ENCODE measurements at places on chromosomes 3 and 15. TPM values are rescaled to one million over a fixed set of nuclear protein-coding genes. Genes with fewer than 3 reads are reported as not detected.

GRCh38 chr3:193932576-193932975, 203.4 kb upstream of the HES1 start:
- no peak for DNase-seq

DNA sequence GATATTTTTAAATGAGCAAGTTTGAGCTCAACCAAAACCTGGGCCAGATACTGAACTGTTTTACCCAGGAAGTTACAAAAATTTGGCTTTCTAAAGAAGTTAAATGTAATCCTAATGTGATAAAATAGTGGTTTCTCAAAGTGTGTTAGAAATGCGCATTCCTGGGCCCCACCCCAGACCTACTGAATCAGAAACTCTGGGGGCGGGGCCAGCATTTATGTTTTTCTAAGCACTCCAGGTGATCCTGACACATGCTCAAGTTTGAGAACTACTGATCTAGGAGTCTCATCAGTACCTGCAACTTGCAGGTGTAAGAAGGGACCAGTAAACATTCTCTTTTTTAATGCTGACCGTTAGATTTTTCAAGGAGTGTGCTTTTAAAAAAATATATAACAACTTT, 190.6 kb downstream of the VPS13C start:
- no peak for DNase-seq

DNA sequence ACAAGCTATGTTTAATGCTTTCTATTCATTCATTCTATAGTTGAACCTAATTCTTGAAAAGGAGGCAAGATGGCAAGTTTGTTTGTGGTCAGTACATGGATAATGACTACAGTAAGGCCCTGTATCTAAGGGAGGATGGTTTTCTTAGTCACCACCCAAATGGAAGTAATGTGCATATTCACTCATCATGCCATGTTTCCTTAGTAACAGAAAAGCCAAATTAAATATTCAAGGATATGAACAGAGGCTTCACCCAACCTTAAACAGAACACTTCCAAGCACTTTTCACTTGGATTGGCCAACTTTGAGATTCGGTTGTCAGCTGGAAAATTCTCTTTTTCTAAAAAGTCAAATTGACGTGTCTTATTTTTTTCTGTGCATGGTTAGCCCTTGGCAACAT, 805.3 kb upstream of the LMCD1 start:
- no peak for DNase-seq

DNA sequence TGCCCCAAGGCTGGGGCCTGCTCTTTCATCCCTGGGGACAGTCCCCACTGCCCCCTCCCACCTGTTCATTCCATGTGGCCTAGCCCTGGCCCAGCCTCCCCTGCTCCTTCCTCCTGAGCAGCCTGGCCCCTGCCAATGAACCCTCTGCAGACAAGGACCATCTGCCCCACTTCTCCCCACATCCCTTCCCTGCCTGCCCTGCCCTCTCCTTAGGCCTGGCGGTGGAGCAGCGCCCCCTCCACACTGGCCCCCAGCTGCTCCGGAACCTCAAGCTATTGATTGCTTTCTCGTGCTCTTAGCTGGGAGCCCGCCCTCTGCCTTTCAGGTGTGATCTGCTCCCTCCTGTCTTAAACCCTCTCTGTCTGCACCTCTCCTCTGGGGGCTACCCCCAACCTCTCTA, 8.0 kb downstream of the PLXNA1 start:
- DNase-seq, result no peak

GRCh38 chr3:72488738-72489035, 359.6 kb downstream of the SHQ1 start:
- no peak for DNase-seq

Gene SERPINI2
- total RNA-seq, result not detected

DNA sequence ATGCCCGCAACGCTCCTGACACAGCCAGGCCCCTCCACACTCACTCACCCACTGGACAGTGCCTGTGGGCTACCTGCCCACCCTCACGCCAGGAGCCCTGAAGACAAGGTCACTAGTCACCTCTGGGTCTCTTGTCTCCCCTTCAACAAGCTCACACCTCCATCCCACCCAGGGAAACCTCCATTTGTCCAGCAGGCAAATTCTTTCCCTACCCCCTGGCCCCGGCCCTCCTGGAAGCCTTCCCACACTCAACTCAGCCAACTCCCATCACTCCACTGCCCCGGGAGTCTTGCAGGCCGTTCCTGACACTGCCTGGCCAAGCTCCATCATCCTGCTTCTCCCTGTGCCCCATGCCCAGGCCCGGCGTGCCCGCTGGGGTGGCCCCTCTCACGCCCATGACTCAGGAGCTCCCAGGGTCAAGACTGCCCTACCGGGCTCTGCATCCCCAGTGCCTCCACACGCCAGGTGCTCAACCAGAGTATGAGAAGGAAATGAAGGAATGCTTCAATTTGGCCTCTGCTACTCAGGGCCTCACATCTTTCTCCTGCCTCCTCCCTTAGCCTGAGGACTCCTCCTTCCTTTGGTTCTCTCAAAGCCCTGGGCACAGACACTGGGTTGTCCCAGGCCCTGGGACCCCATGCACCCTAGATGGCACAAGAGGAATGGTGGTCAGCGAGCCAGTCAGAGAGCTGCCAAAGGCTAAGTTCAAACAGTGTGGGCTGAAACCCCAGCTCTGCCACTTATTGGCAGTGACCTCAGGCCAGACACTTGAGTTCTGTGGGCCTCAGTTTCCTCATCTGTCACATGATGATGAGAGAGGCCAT, 88.6 kb downstream of the SEC22A start:
- no peak for DNase-seq

DNA sequence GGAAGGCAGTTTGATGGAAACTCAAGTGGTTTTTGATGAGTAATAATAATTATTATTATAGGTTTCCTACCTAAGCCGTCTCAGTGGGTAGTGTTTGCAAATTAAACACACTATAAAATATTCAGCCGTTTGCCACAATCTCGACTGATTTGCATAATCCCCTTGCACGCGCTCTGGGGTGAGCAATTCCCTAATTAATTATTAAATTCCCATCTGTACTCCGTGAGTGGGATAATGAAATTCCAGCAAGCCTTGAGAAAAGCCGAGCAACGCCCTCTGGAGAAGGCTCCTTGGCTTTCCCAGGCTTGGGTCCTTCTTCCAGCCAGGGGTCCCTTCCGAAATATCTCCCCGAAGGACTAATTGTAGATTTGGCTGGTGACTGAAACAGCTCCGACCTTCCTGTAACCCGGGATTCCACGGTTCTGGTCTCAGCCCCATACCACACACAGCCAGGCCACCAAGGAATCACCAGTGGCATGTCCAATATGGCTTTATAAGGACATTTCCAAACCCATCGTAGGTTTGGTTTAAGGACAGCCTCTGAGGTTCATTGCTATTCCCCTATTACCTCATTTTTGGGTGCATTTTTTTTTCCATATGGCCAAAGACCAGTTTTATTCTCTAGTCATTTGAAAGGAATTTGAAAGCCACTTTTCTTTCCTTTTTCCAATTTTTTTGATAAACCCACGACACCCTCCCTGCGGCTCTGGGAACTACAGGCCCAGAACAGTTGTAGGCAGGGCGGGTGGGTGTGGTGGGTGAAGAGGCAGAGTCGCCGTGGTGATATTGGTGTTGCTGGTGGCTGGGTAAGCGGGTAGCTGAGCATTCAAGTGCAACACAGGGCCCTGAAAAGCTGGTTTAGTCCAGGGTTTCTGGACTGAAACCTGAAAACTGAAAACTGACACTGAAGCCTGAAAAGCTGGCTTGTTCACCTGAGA, 33.2 kb upstream of the RGMA start:
- DNase-seq, result no peak

Gene HCN4
- not detected for total RNA-seq

Gene ALG1L2
- total RNA-seq, result not detected

GRCh38 chr3:63387568-63387967, 109.5 kb downstream of the SYNPR start:
- DNase-seq, result no peak

Gene AADACL2
- not detected for total RNA-seq

Gene MYL3
- not detected for total RNA-seq

Gene CLDN16
- not detected for total RNA-seq

GRCh38 chr15:80492874-80493273, 88.7 kb downstream of the ARNT2 start:
- DNase-seq, result no peak

GRCh38 chr3:45575386-45575923, 19.1 kb upstream of the LIMD1 start:
- DNase-seq, result peak; percentile 42

- no peak for DNase-seq
Measured at GRCh38 chr3:63654211-63654610, 1.7 kb downstream of the SNTN start.

GRCh38 chr3:133246119-133246518, 153.7 kb upstream of the BFSP2 start:
- DNase-seq, result no peak

DNA sequence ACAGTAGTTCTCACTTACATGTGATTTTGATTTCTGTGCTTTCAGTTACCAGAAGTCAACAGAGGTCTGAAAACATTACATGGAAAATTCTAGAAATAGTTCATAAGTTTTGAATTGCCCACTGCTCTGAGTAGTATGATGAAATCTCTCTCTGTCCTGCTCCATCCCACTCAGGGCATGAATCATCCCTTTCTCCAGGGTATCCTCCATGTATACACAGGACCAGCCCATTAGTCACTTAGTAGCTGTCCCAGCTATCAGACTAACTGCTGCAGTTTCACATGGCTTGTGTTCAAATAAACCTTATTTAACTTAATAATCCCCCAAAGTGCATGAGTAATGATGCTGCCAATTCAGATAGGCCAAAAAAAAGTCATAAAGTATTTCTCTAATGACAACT, 38.6 kb downstream of the EPHA3 start:
- no peak for DNase-seq

DNA sequence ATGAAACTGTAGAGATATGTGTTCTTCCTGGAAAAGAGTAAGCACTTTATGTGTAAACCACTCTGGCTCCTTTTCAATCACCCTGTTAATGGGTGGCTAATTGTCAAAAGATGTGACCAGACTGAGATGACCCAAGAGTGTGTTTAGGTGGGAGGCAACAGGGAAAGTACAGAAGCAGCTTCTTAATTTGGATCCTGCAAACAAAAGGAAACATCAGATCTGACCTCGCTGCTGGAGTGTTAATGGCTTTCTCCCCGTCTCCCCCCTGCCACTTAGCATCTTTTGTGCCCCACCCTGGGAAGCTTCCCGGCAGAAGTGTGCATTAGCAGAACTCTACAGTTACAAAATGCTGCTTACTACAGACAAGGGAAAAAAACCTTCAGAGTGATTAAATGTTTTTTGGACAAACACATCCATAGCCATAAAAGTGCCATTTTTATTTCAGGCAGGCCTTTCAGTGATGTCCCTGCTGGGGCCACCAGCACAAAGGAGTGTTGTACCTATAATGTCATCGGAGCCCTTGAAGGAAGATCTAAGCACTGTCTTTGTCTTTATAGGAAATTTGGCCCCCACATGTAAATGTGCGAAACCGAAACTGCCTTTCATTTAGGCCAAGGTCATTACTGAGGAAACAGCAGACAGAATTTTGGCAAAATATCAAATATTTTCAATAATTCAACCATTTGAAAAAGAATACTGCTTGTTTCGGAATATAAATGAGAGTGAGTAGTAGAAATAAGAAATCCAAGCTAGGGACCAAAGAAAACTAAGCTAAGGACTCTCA, 311.0 kb downstream of the WDR72 start:
- peak; percentile 45 for DNase-seq

DNA sequence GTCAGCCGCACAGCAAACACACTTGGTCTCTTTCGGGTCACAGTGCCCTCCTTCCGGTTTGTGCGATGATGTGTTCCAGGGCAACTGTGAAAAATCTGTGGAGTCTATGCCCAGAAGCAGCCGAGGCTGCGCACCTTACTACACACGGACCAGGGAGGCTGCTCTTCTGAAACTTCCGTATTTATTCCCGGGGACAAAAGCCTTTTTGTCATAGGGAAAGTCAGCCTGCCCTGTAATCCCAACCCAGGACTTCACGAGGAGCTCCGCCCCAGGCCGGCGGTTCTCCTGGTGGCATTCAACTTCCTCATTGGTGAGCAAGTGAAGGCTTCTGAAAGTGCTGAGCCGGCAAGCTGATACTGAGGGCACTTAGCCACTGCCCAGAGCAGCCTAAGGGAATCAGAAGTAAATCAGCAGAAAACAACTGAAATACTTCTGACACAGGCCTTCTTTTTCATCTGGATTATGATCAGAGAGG, 126.5 kb downstream of the FMN1 start:
- peak; percentile 91 for DNase-seq

Gene NANOGP8
- total RNA-seq, result not detected

Gene ADGRG7
- total RNA-seq, result not detected

Gene ZNF80
- total RNA-seq, result 0.11 TPM

DNA sequence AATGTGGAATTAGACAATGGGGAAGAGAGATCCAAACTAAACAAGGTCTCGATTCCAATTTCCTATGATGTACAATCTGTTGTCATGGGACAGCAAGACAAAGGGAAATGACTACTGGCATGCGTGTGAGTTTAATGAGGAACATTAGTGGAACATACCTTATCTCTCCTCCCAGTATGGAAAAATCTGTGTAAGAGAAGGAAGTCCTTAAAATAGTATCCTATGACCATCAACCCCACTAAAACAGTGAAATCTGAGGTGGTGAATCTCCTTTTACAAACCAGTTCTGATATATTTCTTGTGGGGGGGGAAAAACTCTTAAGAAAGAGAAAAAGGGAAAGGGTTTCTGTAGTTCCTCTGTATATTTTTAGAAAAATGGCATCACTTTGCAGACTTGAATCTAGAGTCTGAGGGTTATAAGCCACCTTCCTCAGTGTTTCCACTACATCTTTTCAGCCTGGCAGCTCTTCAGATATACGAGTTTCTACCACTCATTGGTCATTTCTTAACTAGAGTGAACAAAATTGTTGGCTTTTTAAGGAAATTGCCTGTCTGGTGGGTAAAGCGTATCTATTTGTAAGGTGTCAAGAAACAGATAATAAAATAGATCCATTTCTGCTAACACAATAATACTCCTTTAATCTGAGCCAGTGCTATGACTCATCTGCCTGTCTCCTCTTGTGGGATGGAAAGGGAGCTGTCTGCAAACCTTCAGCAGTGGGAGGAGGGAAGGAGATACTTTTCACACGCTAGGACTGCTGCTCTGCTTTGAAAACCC, 3.0 kb upstream of the TNFAIP8L3 start:
- DNase-seq, result no peak

GRCh38 chr3:136535906-136536305, 216.3 kb downstream of the STAG1 start:
- no peak for DNase-seq

Gene VPS39
- total RNA-seq, result 33.1 TPM

Gene MYZAP
- total RNA-seq, result not detected

- DNase-seq, result no peak
Measured at GRCh38 chr15:98901434-98902072, 106.0 kb downstream of the PGPEP1L start.

Gene FOXL2
- not detected for total RNA-seq

- DNase-seq, result no peak
Measured at GRCh38 chr15:39783244-39783820, 691 bp upstream of the FSIP1 start.

DNA sequence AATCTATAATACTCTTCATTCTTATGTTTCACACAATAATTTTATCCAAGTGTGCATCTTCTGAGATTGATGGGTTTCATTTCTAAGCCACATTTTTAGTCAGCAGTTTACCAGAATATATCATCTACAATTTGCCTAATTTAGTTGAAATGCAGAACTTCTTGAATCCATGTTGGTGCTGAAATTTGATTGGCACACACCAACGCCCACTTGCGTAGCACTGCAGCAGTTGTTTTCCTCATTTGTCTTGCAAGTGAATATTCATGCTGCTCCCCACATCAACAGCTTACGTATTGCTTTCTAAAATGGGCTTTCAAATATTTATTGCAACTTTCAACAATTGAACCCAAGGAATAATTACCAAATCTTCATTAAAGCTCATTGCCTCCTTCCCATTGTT, 87.8 kb upstream of the CTDSPL start:
- DNase-seq, result no peak

Gene ATOSA
- total RNA-seq, result 15.5 TPM
